ENCODE measurements at places on chromosomes 2 and 18.
A peak's percentile ranks its signal among the peaks of the same experiment; 100 is the strongest.

DNA sequence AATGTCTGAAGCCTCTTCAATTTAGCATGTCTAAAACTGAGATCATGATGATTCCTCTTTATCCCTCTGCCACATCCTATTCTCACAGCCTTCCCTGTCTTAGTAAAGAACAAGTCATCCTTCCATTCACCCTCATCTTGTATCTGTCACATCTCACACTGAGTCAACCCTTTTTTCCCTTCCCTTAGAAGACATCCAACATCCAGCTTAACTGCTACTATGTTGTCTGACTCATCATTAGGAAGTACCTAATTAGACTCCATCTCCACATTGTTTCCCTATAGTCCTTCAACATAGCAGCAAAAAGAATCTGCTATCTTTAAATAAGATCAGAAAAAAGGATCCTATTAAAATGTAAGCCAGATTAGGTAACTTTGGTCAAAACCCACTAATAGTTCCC is 85.2 kb upstream of the GRB14 start:
- peak; percentile 21 for DNase-seq

DNA sequence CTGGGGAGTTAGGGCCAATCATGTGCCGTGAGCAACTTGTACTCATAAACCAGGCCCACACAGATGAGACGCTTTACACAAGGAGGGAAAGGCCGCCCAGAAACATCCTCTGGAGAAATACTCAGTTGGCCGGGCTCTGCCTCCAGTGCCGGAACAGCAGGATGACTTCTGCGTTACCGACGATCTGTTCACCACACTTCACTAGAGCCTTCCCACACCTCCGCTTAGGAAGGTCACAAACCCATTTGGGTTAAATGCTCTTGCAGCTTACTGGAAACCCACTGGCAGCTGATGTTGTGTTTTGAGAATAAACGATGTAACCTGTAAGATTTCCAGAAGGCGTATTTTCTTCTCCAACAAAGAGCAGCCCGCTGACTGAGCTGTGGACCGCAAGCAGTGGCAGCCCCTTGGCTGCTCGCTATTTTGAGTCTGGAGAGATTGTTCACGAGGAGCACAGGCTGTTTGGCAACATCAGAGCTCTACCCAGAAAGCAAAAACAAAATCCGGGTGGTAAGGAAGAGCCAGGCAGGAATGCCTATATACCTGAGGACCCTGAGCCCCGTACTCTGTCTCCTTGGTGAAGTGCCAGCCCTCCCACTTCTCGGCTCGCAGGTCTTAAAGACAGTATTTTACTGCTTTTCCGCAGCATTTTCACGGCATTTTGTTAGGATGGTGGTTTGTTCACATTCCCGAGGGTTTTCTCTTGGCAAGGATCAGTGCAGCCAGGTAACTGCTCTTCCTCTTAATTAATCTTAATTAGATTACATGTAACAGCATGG is 44.0 kb downstream of the COLEC12 start:
- DNase-seq = no peak

DNA sequence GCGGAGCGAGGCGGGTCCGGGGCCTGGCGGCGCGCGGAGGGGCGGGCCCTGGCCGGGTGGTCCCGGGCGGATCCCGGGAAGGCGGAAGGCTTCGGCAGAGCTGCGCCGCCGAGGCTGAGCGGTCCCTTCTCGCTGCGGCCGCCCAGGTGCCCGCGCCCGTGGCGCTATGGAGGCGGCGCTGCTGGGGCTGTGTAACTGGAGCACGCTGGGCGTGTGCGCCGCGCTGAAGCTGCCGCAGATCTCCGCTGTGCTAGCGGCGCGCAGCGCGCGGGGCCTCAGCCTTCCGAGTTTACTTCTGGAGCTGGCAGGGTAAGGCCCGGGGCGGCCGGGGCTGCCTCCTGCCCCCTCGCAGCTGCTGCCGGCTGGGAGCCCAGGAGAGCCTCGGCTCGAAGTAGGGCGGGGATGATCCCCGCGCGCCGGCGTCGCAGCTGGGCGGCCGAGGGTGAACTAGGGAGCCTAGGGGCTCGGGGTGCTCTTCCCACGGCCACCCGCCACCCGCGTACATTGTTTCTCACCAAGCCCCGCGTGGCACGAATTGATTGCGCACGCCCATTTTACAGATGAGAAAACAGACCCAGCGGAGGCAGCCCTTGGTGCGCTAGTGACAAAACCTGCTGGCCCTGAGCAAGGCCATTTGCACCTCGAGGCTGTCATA is at the start of gene SLC66A3:
SLC66A3 (plus strand) TSS at position 87 of the 655 bp plus-strand sequence; CDS start at position 167, 80 bp downstream.
- peak; percentile 95 for DNase-seq

- DNase-seq = no peak
These were observed 360.3 kb downstream of the IRS1 start for GRCh38 chr2:226439337-226439736.

DNA sequence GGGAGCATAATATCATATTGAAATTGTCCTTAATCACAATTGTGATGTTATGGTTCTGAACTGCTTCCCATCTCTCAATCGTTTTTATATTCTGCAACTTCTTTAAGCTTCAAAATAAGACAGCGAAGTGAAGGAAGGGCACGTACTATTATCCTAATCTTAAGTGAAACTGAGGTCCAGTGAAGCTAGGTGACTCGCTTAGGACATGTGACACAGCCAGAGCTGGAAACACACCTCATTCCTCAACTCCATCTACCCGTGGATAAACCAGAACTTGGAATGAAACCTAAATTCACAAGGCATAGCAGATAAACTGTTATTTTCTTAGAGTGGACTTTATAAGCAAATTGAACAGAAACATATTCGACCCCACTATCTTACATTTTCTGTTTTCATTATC is 191.2 kb upstream of the PXDN start:
- DNase-seq = peak; percentile 72

- peak; percentile 69 for DNase-seq
These were observed 42.6 kb downstream of the MAPK4 start for GRCh38 chr18:50602466-50602865.

Measured in astrocyte of the hippocampus (primary cell).